Small intestine (tissue), 16 donors: ENCODE measurements at places on chromosomes 4 and X. TPM values are rescaled to one million over a fixed set of nuclear protein-coding genes. Genes with fewer than 3 reads are reported as not detected.

DNA sequence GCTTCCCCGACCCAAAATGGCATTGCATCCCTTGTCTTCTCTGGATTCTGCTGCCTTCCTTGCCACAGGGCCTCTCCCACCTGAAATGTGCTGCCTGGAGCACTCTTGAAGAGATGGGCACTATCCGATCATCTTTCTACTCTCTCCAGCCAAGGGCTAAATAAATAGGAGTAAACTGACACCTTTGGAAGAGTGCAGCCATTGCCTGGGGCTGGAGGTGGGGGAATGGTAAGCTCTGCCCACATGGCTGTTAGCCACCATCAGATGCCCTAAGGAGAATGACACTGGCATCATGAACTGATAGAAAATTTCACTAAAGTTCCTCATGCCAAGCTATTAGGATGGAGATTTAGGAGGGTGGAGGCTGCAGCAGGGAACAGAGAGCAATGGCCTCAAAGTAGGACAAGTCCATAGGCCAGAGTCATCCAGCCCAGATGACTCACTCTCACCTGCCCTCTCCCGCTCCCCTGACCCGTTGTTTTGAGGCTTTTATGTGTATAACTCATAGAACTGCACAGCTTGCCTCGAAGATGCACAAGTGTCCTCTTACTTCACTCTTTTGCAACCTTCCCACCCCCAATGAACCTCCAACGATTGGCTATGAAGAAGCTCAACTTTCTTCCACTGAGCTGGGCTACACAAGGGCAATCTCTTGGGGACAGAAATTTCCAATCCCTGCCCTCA is 822 bp upstream of the PFKFB1 start:
- no peaks in the 10 kb centered on the region for H3K27me3 ChIP-seq
- H3K27ac ChIP-seq, result no peak overlapping the region
- DNase-seq, result no peak
- no peaks in the 10 kb centered on the region for H3K36me3 ChIP-seq
- no peak overlapping the region for H3K4me3 ChIP-seq

DNA sequence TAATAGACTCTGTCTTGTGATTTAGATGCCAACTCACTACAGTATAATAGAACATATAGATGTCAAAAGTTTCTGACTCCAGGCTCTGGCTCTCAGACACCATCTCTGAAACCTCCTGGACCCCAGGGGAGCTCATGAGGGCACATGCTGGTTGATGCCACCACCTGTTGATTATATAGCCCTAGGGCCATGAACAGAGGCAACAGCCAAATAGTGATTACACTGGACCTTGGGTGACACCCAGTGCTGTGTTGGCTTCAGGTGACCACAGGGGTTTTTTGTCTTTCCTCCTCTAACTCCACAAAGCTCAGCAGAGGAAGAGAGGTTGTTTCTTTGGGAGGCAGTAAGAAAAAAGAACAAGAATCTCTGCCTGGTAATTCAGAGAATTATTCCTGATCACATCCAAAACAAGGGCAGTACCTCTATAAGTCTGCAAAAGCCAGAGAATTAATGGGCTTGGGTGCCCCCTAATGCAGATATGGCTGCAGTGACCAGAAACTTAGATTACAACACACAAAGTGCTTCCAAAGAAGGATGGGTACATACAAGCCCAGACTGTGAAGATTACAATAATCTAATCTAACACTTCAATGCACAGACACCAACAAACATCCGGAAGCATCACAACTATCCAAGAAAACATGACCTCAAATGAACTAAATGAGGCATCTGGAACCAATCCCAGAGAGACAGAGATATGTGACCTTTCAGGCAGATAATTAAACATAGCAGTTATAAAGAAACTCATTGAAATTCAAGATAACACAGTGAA is 1920.6 kb downstream of the ARAP2 start:
- H3K27me3 ChIP-seq, result no peaks in the 10 kb centered on the region
- DNase-seq, result no peak
- no peak overlapping the region for H3K27ac ChIP-seq
- H3K4me1 ChIP-seq, result no peaks in the 10 kb centered on the region
- no peak overlapping the region for H3K4me3 ChIP-seq
- H3K36me3 ChIP-seq, result no peaks in the 10 kb centered on the region

DNA sequence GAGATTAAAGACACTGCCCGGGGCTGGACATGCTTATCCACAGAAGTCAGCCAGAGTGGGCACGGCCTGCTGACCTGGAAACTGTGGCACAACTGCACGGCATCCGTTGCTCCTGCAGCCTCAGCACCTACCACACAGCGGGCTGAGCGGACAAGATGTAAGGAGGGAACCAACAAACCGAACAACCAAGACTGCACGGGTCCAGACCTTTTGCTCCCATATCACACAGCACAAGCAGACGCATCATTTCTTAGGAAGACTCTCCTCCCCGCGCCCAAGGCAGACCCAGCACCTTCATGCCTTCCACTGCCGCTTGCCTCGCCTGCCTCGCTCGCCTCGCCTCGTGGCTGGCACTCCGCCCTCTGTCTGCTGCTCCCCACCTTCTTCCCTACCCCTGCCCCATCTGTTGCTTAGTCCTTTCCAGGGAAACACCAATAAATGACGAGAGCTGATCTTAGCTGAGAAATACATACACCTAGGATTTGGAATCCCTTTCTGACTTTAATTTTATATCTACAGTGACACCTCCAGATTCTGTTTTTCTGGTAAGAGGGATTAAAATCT is 79.0 kb downstream of the AFAP1 start:
- no peaks in the 10 kb centered on the region for H3K4me1 ChIP-seq
- H3K27me3 ChIP-seq, result no peaks in the 10 kb centered on the region
- no peaks in the 10 kb centered on the region for H3K36me3 ChIP-seq
- H3K27ac ChIP-seq, result no peak overlapping the region

DNA sequence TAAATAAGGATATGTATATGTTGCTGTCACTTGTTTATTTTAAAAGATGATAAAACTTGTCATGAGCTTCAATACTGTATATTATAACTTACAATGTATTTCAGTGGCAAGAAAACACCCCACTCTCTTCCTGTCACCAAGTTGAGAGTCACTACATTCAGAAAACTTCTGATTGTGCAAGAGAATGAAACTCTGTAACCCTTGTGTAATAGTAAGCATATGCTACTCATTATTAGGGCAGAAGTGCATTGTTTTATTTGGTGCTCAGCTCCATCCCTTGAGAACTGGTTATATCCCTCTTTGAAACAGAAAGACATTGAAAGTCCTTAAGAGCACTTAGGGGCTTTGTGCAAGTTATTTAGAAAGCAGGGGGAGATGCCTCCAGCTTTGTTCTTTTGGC is 594.5 kb downstream of the ARAP2 start:
- H3K27me3 ChIP-seq, result no peaks in the 10 kb centered on the region
- no peaks in the 10 kb centered on the region for H3K4me1 ChIP-seq
- H3K4me3 ChIP-seq, result no peak overlapping the region
- H3K36me3 ChIP-seq, result no peaks in the 10 kb centered on the region

SLC16A2 gene
- 5.1 TPM for polyA plus RNA-seq

PGAM4 gene
- polyA plus RNA-seq, result not detected
